ENCODE measurements at places on chromosomes 2 and 18.
A peak's percentile ranks its signal among the peaks of the same experiment; 100 is the strongest.

DNA sequence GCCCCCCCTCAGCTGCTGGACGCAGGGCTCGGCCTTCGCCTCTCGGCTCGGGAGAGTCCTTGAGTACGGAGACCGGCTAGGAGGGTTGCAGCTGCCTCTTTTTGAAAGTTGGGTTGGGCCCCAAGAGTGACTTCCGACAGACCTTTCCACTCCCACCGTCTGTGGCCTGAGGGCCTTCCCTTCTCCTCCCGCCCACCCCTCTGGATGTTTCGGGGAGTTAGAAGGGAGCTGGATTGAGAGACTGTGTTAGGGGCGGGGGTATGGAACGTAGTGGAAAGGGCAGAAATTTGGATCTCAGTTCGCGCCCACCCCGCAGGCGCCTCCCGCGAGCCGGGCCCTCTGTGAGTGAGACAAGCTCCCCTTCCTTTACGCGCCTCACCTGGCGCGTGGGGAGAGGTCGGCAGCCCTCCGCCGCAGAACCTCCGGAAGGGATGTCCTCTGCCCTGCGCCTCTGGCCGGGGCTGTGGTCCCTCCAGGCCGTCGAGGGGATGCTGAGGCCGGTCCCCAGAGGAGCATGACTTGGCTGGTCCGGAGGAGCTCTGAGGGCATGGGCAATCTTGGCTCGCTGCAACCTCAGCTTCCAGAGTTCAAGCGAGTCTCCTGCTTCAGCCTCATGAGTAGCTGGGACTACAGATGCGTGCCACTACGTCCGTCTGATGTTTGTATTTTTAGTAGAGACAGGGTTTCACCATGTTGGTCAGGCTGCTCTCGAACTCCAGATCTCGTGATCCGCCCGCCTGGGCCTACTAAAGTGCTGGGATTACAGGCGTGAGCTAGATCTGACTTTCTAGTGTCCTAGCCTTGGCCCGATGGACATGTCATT, 15.9 kb downstream of the C2orf74 start:
- H3K4me3 ChIP-seq: peak overlapping the region; percentile 90
- DNase-seq: no peak
- H3K27ac ChIP-seq: peak overlapping the region; percentile 93
- peaks cover 8% of the 10 kb centered on the region for H3K27me3 ChIP-seq
- peaks cover 37% of the 10 kb centered on the region for H3K36me3 ChIP-seq

- no peaks in the 10 kb centered on the region for H3K4me1 ChIP-seq
- peaks cover 2% of the 10 kb centered on the region for H3K27me3 ChIP-seq
- no peak overlapping the region for H3K27ac ChIP-seq
- no peak for DNase-seq
These were observed 64.2 kb downstream of the CCDC150 start for GRCh38 chr2:196703695-196704094.

- DNase-seq: no peak
- no peak overlapping the region for H3K4me3 ChIP-seq
- no peaks in the 10 kb centered on the region for H3K27me3 ChIP-seq
- H3K36me3 ChIP-seq: peaks cover 7% of the 10 kb centered on the region
- H3K4me1 ChIP-seq: no peaks in the 10 kb centered on the region
- H3K27ac ChIP-seq: no peak overlapping the region
These were observed 81.8 kb downstream of the RIF1 start for GRCh38 chr2:151491496-151491895.

DNA sequence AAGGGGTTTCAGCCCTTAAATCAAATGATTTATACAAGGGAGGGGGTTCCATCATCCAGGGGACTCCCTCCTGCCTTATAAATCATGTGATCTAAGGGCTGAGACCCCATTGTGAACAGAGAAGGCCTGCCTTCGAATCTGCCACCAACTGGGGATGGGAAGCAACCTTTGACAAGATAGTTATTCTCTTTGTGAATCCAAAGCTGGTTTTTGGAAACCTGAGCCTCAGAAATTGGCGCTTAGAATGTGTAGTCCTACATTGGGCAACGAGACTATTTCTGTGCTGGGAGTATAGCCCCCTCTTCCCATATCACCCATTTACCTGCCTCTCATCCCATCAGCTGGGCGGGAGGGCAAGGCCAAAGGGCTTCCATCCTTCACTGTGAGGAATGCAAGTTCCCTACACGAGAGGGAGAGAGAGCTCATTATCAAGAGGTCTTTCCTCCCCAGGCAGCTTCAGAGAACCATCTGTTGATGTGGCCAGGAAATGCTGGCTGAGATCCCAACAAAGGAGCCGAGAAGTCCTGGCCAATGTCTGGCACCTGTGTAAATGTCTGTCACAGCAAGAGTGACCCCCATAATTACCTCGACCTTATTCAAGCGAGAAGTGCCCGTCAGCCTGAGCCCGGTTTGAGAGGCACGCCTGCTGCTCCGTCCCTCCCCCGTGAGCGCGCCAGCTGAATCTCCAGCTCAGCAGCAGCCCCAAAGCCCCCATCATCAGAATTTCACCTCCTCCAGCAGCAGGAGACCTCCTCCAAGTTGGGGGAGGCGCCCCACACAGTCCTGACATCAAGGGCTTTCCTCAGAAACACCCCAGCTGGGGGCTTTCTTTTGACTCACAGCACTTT, 48.4 kb upstream of the APCDD1 start:
- H3K4me3 ChIP-seq: no peak overlapping the region
- no peaks in the 10 kb centered on the region for H3K4me1 ChIP-seq
- no peaks in the 10 kb centered on the region for H3K36me3 ChIP-seq
- no peak for DNase-seq
- peaks cover 10% of the 10 kb centered on the region for H3K27me3 ChIP-seq

DNA sequence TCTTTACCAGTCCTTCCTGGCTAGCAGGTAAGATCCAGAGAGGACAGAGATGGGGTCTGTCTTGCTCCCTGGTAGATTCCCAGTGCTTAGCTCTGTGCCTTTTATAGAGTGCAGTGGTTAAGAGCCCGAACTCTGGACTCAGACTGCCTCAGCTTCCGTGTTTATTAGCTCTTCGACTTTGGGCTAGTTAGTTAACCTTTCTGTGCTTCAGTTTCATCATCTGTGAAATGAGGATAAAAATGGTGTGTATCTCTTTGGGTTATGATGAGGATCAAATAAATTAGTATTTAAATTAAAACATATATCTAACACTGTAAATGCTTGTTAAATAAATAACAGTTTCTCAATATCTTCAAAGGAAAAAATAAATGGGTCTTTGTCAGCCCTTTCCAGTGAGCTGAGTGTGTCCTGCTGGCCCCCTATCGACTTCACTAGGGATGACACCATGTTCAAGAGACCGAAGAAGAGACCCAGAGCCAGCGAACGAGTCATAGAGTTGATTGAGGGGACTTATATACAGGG, 38.2 kb downstream of the CERS6 start:
- H3K4me3 ChIP-seq: no peak overlapping the region
- H3K36me3 ChIP-seq: peaks cover 13% of the 10 kb centered on the region
- H3K27me3 ChIP-seq: peaks cover 3% of the 10 kb centered on the region
- peaks cover 75% of the 10 kb centered on the region for H3K4me1 ChIP-seq
- no peak overlapping the region for H3K27ac ChIP-seq

GRCh38 chr2:204268458-204268857, 276.8 kb upstream of the PARD3B start:
- no peak for DNase-seq
- H3K36me3 ChIP-seq: no peaks in the 10 kb centered on the region
- H3K27ac ChIP-seq: no peak overlapping the region
- H3K27me3 ChIP-seq: peaks cover 24% of the 10 kb centered on the region
- no peak overlapping the region for H3K4me3 ChIP-seq

GRCh38 chr18:68841301-68841700, 43.4 kb downstream of the CCDC102B start:
- H3K36me3 ChIP-seq: no peaks in the 10 kb centered on the region
- H3K4me3 ChIP-seq: no peak overlapping the region
- H3K27ac ChIP-seq: no peak overlapping the region
- H3K4me1 ChIP-seq: no peaks in the 10 kb centered on the region
- DNase-seq: no peak

DNA sequence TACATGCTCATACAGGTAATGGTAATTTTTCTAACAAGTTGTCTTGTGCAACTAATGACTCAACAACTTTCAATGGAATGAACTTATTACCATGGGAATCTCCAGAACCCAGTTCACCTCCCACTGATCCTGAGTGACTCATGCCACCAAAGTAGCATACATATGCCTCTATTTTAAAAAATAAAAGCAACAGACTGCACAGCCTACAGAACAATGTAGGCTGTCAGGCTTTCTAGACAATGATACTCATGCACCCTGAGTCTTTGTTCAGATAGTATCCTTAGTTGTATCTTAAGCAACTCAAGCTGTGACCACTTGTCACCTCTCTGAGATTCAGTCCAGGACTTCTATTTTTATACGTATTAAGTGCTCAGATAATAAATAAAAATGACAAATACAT, 531.0 kb upstream of the SETBP1 start:
- H3K4me3 ChIP-seq: no peak overlapping the region
- H3K36me3 ChIP-seq: no peaks in the 10 kb centered on the region
- no peaks in the 10 kb centered on the region for H3K4me1 ChIP-seq
- H3K27me3 ChIP-seq: no peaks in the 10 kb centered on the region
- no peak for DNase-seq
- H3K27ac ChIP-seq: no peak overlapping the region

- DNase-seq: no peak
- H3K27me3 ChIP-seq: no peaks in the 10 kb centered on the region
- H3K4me1 ChIP-seq: peaks cover 46% of the 10 kb centered on the region
- H3K27ac ChIP-seq: no peak overlapping the region
- peaks cover under 1% of the 10 kb centered on the region for H3K36me3 ChIP-seq
These were observed 19.8 kb upstream of the NT5DC4 start for GRCh38 chr2:112701052-112701451.

DNA sequence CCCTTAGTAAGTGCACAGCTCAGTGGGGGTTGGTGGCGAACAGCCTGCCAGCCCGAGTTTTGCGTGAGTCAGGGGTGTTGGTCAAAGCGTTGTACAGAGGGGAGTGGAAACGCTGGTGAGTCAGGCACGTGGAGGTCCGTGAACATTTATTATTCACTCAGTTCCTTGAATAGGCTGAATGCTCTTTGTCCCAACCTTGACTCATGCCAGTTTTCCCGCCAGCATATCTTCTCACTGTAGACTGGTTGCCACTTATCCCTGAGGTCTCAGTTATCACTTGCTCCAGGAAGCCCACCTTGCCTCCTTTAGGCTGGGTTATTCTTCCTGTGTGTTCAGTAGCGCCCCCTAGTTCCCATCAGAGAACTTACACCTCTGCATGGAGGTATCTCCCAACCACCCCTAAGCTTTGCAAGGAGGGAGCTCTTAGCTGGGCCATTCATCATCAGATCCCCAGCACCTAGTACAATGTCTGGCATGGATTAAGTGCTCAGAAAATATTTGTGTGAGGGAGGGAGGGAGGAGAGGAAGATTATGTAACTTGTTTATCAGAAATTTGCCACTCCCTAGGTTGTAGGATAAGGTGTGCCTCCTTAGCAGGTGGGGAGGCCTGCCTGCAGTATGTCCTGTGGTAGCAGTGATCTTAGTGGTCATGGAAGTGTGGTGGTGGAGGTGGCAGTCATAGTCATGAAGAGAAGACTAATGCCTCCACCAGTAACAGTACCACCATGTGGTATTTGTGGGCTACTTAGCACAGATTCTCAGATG, 72.1 kb downstream of the CABLES1 start:
- H3K27me3 ChIP-seq: peaks cover 6% of the 10 kb centered on the region
- H3K36me3 ChIP-seq: peaks cover 9% of the 10 kb centered on the region
- no peak overlapping the region for H3K4me3 ChIP-seq

DNA sequence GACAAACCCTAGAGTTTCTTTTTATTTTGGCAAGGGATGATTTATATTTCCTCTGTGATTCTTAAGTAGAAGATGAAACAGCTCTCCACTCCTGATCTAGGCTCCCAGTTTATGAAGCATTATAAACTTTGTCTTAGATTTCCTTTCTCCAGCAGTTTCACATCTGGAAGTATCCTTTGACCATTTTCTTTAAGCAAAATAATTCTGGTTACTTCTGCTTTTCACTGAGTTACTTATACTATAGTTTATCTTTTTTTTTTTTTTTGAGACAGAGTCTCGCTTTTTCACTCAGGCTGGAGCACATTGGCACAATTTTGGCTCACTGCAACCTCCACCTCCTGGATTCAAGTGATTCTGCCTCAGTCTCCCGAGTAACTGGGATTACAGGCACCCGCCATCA, 45.5 kb downstream of the KCMF1 start:
- H3K4me3 ChIP-seq: no peak overlapping the region
- peaks cover 9% of the 10 kb centered on the region for H3K36me3 ChIP-seq
- no peak for DNase-seq
- H3K4me1 ChIP-seq: peaks cover 61% of the 10 kb centered on the region
- H3K27me3 ChIP-seq: no peaks in the 10 kb centered on the region

DNA sequence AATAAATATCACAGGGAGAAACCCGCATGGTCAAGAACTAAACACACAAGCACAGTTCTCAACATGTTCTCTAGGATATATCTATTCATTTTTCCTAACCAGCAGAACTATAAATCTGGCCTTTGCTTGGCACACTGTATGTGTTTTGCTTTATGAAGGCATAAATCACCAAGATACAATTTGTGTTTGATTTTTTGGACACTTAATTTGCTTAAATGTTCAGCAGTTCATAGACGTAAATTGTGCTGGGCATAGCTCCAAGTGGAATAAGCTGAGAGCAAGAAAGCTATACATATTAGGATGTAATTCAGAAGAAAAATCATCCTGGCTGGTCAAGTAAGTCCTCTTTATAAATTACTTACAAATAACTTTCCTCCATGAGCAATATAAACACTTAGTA, 341.5 kb upstream of the ATP5MC3 start:
- no peaks in the 10 kb centered on the region for H3K36me3 ChIP-seq
- H3K4me1 ChIP-seq: no peaks in the 10 kb centered on the region
- H3K27ac ChIP-seq: no peak overlapping the region
- DNase-seq: no peak
- no peak overlapping the region for H3K4me3 ChIP-seq

- H3K27ac ChIP-seq: no peak overlapping the region
- H3K27me3 ChIP-seq: peaks cover 1% of the 10 kb centered on the region
- no peaks in the 10 kb centered on the region for H3K4me1 ChIP-seq
- no peak overlapping the region for H3K4me3 ChIP-seq
- DNase-seq: no peak
These were observed 90.0 kb downstream of the TFCP2L1 start for GRCh38 chr2:121195036-121195435.

GRCh38 chr2:113227698-113228097, 51.0 kb downstream of the PAX8 start:
- H3K27ac ChIP-seq: no peak overlapping the region
- H3K27me3 ChIP-seq: peaks cover 3% of the 10 kb centered on the region
- peaks cover 32% of the 10 kb centered on the region for H3K4me1 ChIP-seq
- no peak for DNase-seq
- no peaks in the 10 kb centered on the region for H3K36me3 ChIP-seq
- no peak overlapping the region for H3K4me3 ChIP-seq

- no peak for DNase-seq
- H3K27me3 ChIP-seq: no peaks in the 10 kb centered on the region
- peak overlapping the region; percentile 84 for H3K27ac ChIP-seq
These were observed 61.7 kb upstream of the MCFD2 start for GRCh38 chr2:46977280-46977665.

DNA sequence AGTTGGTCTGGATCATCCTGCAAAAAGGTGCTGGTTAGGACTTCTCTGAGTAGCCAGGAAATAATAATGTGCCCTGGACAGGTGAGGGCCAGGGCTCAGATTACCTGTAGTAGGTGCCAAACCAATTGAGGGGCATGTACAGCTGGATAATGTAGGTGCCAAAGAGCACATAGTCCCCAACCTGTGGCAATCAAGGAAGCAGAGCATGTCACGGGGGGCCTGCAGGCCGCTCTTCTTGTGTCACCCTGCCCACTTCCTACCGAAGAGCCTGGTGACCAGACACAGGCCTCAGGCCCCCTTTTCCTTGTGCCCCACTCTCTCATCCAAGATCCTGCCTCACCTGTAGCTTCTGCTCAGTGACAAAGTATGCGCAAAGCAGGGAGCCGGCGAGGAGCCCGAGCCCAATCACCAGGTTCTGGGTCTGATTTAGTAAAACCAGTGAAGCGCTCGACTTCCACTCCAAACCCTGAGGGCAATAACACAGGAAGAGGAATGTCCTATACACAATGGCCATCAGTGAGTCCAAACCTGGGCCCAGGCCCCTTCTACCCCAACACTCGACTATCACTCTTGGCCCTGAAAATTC, 5.2 kb downstream of the ABCB6 start:
- H3K36me3 ChIP-seq: peaks cover 46% of the 10 kb centered on the region
- H3K4me3 ChIP-seq: no peak overlapping the region
